Hypothalamus (tissue), 51 donors: ENCODE measurements at places on chromosomes 4 and X.

DNA sequence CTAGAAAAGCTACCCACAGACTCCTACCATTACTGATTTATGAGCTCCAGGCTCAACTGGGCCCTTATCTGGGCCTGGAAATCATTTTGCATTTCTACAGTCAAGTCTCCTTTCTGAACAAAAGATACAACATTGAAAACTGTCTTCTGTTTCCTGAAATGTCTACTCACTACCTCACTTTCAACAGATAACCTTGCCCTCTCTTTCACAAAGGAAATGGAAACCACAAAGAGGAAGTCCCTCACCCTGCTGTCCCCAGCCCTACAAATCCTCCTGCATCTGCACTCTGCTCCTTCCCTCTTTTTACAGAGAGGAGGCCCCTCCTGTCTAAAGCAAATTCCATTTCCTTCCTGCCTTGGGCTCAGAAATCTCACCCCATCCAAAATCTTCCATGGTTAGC is 24.8 kb upstream of the CYBB start:
- DNase-seq: no peak

DNA sequence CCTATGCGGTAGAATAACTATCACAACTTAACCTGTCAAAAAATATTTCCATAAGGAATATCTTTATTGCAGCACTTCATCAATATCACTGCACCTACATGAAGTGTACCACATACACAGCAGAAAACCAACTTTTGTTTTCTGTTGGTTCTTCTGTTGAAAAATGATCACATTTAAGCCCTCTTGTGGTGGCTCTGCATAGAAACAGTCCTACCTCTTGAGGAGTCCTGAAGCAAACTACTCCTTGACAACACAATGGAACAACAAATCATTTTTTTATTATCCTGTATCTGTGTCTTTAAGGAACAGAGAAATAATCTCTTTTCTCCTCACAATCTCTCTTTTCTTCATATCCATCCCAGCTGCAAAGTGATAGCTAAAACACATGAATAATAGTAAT is 39.8 kb upstream of the ATOH1 start:
- DNase-seq: no peak

DNA sequence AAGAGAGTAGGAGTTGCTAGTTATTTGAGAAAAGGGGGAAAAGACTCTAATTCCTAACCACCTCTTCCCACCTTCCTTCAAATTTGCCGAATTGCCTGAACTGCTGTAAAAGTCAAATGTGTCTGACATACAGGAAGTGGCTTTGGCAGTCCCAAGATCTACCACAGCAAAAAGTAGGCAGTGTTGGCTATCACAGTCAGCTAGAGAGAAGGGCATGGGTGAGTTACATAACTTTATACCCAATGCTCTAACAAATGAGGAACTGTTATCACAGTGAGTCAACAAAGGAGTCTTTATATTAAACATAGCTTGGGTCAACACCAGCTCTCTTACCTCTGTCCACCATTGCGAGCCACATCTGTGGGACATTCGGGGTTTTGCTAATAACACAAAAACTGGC is 2.4 kb upstream of the MBNL3 start:
- no peak for DNase-seq

DNA sequence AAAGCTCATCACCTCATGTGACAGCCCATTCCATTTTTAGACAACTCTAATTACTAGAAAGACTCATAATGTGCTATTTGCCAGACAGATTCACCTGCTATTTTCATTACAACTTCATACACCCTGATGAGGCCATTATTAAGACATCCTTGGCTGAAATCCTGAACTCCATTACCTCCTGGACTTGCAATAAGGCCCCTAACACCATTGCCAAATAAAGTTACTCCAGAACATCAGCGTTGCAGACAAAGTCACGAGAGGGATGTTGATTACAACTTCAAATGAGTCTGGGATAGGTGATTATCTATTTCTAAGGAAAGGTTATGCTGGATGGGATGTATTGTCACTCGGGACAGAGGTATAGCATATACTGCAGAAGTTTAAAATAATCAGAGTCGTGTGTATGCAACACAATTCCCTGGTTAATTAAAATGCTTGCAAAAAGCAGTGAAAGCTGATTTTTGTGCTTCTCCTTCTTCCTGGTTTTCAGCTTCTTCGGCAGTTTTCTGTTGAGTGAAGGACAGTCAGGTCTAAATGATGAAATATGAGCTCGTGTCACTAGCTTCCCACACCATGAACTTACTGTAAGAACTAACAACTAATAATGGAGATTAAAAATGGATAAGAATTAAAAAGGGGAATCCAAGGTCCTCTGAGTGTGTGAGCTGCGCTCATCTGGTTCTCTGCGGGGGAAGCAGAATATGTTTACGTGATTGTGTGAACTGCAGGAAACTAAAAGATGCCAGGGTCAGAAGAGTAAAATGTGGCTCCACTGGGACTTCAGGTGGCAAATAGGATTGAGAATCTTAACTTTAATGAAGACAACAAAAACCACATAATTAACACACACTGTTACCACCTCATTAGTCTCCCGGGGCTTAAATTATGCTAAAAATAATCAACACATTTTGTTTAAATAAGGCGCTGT is 17.6 kb upstream of the SOD3 start:
- no peak for DNase-seq

GRCh38 chr4:125041372-125041930 is 273.3 kb upstream of the FAT4 start:
- no peak for DNase-seq

- DNase-seq: no peak
Observed at GRCh38 chr4:120291541-120291940, 224.9 kb upstream of the MAD2L1 start.

- no peak for DNase-seq
Observed at GRCh38 chr4:108171339-108172230, 2.9 kb upstream of the LEF1 start.

DNA sequence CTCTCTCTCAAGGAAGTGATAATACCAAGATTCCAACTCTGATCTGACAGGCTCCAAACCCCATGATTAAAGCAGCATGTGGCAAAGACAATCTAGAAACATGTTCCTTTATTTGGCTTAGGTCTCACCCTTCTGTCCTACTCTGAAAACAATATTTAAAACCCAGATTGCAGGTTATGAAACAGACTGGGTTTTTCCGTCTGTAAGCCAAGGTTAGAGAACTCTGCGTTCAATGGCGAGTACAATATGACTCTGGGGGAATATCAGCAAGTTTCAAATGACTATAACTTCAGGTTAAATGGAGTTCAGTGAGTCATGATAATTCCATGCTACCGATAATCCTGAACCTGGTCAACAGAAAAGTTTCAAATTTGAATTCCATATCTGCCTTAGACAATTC is 50.8 kb downstream of the ANAPC10 start:
- DNase-seq: no peak

DNA sequence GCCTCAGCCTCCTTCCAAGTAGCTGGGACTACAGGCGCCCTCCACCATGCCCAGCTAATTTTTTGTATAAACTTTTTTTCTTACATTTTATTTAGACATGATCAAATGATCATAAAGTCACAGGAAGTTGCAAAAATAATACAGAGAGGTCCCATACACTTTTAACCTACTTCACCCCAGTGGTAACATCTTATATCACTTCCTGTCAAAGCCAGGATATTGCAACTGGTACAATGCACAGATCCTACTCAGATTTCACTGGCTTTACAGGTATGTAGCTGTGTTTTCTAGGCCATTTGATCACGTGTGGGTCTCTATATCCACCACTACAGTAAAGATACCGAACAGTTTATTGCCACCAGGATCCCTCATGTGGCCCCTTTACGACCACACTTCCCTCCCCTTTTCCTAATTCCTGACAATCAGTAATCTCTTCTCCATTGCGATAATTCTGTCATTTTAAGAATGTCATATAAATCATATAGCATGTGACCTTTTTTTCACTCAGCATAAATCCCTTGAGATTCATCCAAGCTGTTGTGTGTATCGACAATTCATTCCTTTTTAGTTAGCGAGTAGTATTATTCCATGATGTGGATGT is 18.0 kb downstream of the RPS6KA3 start:
- DNase-seq: no peak

DNA sequence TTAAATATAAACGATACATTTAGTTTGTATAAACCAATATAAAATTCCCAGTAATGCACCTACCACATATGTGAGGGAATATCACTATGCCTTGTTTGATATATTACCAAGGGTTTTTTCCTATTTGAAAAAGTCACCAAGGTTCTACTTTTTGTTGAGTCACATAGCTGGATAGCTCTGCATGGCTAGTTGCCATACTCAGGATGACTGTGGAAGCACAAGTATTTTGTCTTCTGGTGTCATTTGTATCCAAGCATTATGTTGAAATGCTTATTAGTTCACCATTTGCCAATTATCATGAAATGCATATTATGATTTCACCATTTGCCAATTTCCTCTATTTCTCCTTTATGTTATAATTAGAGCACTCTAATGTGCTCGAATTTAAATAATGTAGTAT is 162.7 kb upstream of the TTC29 start:
- no peak for DNase-seq

GRCh38 chr4:76737180-76737579 is 160.8 kb downstream of the SOWAHB start:
- no peak for DNase-seq

DNA sequence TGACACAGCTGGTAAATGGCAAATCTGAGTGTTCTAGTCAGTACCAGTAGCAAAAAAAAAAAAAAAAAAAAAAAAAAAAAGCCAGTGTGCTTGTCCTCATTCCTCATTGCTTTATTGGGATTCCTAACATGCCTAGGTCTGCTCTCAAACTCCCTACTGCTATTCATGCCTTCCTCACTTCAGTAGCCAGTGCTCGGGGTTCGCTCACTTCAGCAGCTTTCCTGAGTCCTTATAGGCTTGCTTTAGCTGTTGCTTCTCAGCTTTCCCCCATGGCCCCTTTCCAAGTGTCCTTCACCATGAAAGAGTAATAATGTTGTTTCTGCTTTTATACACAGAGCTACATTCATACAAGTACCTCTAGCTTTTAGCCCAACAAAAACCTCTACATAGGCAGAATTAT is 30.8 kb downstream of the SLITRK2 start:
- DNase-seq: no peak

GRCh38 chr4:102620697-102621497 is 119.7 kb downstream of the NFKB1 start:
- DNase-seq: peak; percentile 44

GRCh38 chr4:90187148-90187884 is 60.1 kb downstream of the CCSER1 start:
- no peak for DNase-seq

DNA sequence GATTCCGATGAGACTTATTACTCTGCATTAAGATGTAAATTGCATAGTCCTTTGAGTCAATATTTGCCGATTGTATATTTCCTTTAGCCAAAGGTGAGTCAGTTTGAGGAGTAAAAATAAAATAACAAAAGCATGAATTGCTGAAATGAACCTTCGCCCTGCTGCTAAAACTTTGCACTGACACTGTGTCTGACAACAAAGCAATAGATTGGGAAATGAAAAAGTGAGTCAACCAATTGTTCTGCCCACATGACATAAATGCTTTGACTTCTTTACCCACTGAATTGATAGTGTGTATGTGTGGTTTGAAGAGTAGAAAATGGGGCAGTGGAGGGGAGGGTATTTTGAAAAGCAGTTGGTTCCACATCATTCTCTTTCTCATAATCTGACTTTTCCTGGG is 88.4 kb upstream of the AFF2 start:
- DNase-seq: no peak

- no peak for DNase-seq
Observed at GRCh38 chr4:95293014-95293413, 255.8 kb downstream of the UNC5C start.

DNA sequence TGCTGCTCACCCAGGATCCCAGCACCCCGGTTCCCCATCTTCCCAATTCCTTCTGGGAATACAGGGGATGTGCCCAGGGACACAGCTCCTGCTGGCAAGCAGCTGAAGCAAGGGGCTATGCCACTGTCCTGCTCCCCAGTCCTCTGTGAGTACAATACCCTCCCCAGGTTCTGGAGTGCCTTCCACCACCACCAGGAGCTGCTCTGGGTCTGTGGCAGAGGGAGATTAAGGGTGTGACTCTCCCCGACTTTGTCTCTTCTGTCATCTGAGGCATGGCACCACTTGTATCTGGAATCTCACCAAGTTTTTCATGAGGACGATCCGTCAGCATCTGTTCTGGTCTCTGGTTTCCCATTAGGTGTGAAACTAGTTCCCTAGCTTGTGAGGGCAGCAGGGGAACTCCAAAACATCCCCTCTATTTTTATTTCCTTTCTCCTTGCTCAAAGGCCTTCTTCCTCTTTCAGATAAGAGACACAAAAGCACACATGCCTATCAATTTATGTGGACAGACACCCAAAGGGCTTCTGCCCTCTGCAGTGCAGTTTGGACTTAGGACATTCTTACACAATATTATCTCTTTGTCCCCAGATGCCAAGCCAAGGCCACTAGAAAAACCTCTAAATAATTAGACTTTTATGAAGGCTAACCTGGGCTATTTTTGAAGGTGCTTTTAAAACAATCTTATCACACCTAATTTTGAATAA is 26.8 kb downstream of the MGST2 start:
- no peak for DNase-seq

DNA sequence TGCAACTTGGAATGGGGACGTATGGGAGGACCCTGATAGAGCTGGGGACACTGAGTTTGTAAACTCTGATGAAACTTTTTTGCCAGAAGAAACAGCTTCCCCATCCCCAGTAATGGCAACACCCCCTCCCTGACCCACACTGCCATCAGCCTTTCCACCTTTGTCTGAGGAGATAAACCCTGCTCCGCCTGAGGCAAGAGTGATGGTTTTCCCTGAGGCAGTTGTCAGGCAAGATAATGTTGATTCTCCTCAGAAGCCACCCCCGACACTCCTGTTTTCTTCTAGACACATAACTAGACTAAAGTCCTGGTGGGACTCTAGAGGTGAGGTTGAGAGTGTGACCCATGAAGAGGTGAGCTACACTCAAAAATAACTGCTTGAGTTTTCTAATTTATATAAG is 71.9 kb upstream of the STK26 start:
- DNase-seq: no peak

DNA sequence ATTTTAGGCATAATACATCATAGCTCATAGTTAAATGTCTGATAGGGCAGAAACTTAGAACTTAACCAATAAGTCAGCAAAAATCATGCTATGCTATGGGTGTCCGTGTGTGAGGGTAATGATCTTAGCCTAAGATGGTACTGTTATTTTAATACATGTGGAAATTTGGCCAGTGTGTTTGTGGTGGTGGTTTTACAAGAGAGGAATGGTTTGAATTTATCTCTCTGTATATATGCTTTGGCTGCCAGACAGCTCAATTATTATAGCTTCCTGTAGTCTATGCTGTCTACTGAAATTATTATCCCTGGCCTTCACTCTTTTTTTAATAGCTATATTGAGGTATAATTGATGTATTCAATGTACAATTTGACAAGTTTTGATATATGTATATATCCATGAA is 21.3 kb downstream of the ZNF330 start:
- no peak for DNase-seq

GRCh38 chr4:11376571-11376970 is 52.1 kb downstream of the HS3ST1 start:
- no peak for DNase-seq

GRCh38 chrX:72255445-72255844 is 16.6 kb upstream of the ERCC6L start:
- DNase-seq: no peak
